Naive thymus-derived CD8-positive, alpha-beta T cell (primary cell): ENCODE measurements at places on chromosomes 6 and 20. TPM values are rescaled to one million over a fixed set of nuclear protein-coding genes. Genes with fewer than 3 reads are reported as not detected.

Gene CST4
- polyA plus RNA-seq: not detected

Gene SPTLC3
- 2.3 TPM for polyA plus RNA-seq

Gene IL17F
- 0.21 TPM for polyA plus RNA-seq

Gene SIRPB2
- not detected for polyA plus RNA-seq

Gene SLC17A4
- polyA plus RNA-seq: not detected

Gene CCN5
- polyA plus RNA-seq: not detected

Gene ZNF292
- polyA plus RNA-seq: 23.3 TPM

Gene PAK5
- polyA plus RNA-seq: not detected

Gene SLC16A10
- 15.5 TPM for polyA plus RNA-seq

Gene NRSN1
- polyA plus RNA-seq: not detected
